ENCODE measurements at places on chromosomes 1 and 21.

GRCh38 chr1:210129092-210129491, 103.5 kb upstream of the SERTAD4 start:
- DNase-seq, result no peak

GRCh38 chr1:44557778-44558177, 116.5 kb downstream of the TMEM53 start:
- DNase-seq, result peak; percentile 26

- DNase-seq, result no peak
These were observed 52.6 kb upstream of the JUN start for GRCh38 chr1:58836408-58836807.

- DNase-seq, result no peak
These were observed 28.1 kb upstream of the COL6A2 start for GRCh38 chr21:46069719-46070279.

GRCh38 chr21:24671901-24672300, 935.4 kb downstream of the MRPL39 start:
- DNase-seq, result no peak

- DNase-seq, result no peak
These were observed 68.6 kb downstream of the PIK3CD start for GRCh38 chr1:9719978-9720722.

- DNase-seq, result no peak
These were observed 33.2 kb downstream of the LDLRAP1 start for GRCh38 chr1:25576459-25577133.

DNA sequence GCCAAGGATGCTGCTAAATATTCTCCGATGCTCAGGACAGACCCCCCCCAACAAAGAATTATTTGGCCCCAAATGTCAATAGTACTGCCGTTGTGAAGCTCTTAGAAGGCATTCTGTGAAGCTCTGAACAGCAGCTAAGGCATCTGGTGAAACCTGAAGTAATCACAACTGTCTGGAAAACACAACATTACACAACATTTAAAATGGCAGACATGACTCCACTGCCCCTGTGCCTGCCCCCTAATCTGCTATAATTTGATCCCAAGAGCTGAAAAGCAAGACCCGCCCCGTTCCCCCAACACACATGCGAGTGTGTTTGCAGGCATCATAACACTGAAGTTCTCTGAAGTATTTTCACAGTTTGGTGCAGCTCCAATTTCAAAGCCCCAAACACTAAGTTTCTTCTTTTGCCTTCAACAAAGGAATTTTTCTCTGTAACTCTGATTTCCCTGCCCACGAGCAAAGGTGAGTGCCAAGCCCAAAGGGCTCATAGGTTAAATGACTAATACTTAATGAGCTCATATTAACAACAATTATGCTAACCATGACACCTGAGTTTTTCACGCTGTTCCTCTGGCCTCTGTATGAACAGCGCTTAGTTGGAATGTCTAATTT, 129.2 kb downstream of the CLIC6 start:
- no peak for DNase-seq

- no peak for DNase-seq
These were observed 35.0 kb downstream of the OVGP1 start for GRCh38 chr1:111392460-111392945.

GRCh38 chr1:150066838-150067183, 765 bp upstream of the VPS45 start:
- DNase-seq, result no peak

GRCh38 chr21:44377201-44377921, 23.9 kb downstream of the TRPM2 start:
- DNase-seq, result no peak

GRCh38 chr1:119603695-119604094, 44.4 kb downstream of the ZNF697 start:
- DNase-seq, result peak; percentile 10

- DNase-seq, result no peak
These were observed 359.8 kb upstream of the KAZN start for GRCh38 chr1:14238472-14239307.

- no peak for DNase-seq
These were observed 8.2 kb downstream of the CLCC1 start for GRCh38 chr1:108955111-108955510.

GRCh38 chr1:34113887-34114286, 51.1 kb downstream of the CSMD2 start:
- DNase-seq, result no peak

DNA sequence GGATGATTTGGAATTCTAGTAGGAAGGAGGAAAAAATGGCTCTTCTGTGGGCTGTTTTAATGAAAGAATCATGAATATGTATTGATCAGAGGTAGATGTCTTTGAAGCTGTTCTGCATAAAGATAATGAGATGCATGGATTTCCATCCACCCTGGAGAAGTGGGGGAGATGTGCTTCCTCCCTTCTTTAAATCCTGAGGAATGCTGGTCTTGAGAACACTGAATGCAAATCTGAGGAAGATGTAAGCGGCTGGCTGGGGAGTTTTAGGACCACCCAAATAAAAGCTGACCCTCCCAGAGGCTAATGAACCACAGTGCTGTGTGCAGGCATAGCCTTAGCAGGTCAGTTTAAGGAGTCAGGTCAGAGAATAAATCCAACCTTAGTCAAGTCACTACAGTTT, 37.3 kb downstream of the ZMYND12 start:
- DNase-seq, result no peak

DNA sequence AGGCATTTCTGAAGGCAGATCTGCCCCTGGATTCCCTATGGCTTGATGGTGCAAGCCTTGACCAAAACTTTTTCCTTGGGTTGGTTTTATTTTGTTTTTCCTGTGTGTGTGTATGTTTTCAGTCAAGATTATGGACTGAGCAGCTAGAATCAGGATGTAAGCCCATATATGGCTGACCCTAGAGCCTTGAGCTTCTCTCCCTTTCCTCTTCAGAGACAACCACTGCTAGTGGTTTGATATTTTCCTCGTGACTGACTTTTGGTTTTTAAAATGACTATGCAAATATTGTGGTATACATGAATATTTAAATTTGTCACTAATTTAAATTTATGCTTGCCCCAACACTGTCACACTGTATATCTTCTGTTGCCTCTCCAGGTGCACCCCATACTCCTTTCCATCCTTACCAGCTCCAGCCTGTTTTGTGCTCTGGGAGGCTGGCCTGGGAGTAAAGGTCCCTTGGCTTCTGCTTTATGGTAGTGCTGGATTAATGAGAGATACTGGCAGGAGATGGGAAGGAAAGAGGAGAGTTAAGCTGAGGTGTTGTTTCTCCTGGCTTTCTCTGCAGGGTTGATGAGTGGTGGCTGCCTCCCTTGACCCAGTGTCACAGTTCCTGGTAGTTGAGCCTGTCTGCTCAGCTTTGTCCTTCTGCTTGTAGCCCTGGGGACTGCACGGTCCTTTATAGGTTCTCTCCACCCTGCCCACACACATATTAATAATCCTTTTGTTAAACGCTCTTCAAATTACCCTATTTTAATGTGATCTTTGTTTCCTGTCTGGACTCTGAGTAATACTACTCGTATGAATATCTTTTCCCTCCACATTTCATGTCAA, 44.4 kb downstream of the RWDD3 start:
- DNase-seq, result no peak

DNA sequence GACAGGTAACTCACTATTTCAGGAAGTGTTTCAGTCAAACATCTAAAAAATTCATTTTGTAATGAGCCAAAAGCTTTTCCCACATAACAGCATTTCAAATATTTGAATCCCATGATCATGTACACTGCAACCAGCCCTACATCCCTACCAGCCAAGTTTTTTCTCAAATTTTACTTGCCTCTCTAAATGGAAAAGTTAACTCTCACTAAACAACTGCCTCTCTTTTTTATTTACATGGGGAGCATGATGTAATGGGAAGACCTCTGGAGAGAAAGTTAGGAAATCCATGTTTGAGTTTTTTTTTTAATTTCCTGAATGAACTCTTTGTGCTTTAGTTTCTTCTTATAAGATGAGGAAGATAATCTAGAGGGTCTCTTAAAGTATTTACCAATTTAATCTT, 70.5 kb downstream of the TTLL7 start:
- DNase-seq, result no peak

GRCh38 chr1:64030411-64030810, 173.0 kb upstream of the UBE2U start:
- DNase-seq, result peak; percentile 55

GRCh38 chr21:22355949-22356348, 1357.7 kb downstream of the NCAM2 start:
- DNase-seq, result no peak

- peak; percentile 15 for DNase-seq
These were observed 32.1 kb downstream of the CD244 start for GRCh38 chr1:160830321-160831153.

- DNase-seq, result no peak
These were observed 189.5 kb downstream of the PATJ start for GRCh38 chr1:61931587-61932279.

GRCh38 chr21:14685568-14685967, 139.5 kb upstream of the SAMSN1 start:
- DNase-seq, result no peak

DNA sequence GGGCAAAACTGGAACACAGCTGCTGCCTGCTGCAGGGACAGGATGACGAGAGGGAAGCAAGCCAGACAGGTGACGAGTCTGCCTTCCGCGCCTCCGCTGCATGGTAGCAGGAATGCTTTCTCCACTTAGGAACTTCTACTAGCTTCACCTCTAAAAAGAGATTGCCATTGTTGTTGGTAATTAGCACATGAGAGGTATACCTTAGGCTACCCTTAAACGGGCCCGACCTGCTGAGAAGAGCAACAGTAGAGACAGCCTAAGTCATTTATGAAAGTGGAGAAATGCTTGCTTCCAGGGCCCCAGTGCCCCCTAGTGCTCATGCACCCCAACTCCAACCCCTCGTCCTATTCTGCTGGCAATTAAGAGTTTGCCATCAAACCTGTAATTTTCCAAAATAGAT, 96.9 kb upstream of the AKT3 start:
- DNase-seq, result no peak

- DNase-seq, result no peak
These were observed 38.4 kb downstream of the PIK3CD start for GRCh38 chr1:9689971-9690381.

GRCh38 chr1:42153624-42154023, 414 bp downstream of the GUCA2B start:
- no peak for DNase-seq

DNA sequence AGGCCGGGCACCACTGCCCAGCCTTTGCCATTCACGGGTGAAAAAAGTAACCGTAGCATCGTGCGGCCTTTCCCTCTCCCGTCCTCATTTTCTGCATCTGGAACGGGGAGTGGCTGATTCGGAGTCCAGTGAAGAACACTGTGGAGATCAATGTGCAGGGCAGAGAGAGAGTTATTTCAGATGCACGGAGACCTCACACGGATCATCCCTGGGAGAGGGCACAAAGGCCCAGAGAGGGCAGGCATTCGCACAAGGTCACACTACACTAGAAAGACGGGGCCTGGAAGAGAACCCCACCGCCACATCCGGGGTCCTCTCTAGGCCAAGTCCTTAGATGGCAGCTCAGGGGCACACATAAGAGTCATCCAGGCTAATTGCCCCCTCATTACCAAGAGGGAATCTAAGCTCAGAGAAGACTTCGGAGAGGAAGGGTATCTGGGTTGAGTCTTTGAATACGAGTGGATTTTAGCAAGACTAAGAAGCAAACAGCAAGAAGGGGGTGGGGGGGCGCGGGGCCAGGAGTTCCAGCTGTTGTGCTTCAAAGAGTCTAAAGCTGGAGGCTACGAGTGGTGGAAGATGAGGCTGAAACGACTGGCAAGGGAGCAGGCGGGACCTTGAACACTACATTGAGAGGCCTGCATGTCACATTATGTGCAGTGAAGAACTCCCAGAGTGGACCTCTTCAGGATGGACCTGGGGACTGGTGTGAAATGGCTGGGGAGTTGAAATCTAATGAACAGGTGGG, 857 bp downstream of the GPX7 start:
- DNase-seq, result peak; percentile 8

DNA sequence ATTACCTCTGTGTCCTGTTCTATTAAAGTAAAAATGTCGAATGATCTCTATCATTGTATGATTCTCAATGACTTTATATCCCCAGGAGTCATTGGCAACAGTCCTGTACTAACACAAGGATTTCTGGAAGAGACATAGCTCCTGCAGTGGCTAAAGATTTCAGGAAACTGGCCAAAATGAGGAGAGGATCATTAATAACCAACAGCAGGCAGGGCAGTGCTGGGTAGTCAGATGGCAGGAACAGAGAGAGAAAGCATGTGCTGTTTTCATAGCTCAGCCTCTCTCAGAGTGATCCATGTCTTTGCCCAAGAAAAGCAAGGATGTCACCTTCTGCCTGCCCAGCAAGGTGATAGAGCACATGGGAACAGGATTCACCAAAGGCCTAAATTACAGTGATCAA, 604.7 kb upstream of the PLXNA2 start:
- peak; percentile 17 for DNase-seq

- no peak for DNase-seq
These were observed 106.5 kb upstream of the SLC2A1 start for GRCh38 chr1:43065191-43065590.

- DNase-seq, result peak; percentile 36
These were observed 54.3 kb downstream of the ADARB1 start for GRCh38 chr21:45128613-45129188.

DNA sequence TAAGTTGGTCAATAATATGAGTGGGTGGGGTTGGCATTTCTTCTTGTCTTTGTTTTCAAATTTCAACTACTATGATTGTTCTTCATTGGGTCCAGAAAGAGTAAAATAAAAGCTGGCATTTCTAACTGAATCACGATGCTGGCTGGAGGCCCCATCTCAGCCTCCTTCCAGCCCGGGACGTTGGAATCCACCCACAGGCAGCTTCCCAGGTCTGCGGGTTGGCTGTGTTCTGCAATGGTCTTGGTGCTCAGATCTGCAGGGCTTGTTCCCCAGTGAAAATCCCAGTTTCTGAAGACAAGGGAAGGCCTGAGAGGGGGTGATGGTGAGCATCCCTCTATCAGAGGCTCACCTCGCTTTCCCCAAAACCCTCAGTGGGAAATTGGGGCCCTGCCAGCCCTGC, 54.7 kb upstream of the ARHGEF16 start:
- DNase-seq, result peak; percentile 26

- DNase-seq, result peak; percentile 37
These were observed 18.2 kb downstream of the C1orf87 start for GRCh38 chr1:60055336-60055735.

DNA sequence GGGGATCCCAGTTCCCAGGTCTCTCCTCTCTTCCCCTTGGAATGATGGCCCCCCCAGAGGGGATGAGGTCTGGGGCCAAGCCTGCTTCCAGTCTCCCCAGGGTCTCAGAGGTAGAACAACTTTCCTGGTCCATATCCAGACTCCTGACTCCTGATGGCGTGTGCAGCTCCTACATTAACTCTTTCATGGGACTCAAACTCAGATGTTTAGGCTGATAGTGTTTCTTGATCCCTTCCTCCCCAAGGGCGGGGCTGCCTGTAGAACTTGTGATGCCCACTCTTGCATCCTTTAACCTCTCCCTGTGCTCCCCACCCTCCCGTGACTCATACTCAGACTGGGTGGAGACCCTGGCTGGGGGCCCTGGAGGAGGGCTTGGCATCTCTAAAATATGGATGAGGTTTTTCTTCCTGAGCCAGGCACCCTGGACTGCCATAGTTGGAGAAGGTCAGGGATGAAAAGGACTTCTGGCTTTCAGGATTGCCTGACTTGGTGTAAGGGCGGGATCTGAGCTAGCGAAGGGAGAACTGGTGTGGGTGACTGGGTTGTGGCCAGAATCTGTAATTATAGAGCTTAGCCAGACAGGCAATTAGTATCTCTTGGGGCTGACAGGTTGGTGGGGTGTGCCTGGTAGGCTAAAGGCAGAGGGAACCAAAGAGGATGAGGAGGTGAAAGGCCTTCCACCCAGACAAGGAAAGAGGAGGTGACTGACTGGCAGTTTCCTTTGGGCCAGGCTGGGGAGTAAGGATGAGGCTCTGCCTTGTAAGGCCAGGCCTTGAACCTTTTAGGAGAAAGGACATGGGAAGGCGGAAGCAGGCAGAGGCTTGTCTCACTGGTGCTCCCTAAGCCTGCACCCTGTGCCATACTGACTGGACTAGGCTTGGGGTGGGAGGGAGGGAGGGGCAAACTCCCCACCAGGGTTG, 1.5 kb downstream of the ATP8B2 start:
- peak; percentile 73 for DNase-seq

All from astrocyte (in vitro differentiated cells and primary cell).